ENCODE measurements at places on chromosomes 4 and X.

DNA sequence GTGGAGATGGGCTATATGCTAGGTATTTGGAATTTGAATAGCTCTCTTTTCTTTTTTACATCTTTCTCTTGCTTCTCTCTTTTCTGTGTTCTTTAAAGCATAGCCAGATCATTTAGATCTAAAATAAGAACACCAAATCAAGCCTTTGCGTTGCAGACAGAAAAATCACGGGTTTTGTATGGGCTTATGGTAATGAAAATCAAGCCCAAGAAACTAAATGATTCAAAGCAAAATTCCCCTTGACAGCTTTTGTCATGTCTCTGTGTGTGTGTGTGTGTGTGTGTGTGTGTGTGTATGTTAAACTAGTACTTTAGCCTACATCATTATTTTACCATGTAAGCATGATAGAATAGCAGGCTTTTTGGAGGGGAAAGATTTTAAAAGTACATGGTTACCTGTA, 1.8 kb upstream of the RASL11B start:
- DNase-seq: no peak

- no peak for DNase-seq
Measured at GRCh38 chr4:62528874-62529273, 1328.7 kb downstream of the ADGRL3 start.

DNA sequence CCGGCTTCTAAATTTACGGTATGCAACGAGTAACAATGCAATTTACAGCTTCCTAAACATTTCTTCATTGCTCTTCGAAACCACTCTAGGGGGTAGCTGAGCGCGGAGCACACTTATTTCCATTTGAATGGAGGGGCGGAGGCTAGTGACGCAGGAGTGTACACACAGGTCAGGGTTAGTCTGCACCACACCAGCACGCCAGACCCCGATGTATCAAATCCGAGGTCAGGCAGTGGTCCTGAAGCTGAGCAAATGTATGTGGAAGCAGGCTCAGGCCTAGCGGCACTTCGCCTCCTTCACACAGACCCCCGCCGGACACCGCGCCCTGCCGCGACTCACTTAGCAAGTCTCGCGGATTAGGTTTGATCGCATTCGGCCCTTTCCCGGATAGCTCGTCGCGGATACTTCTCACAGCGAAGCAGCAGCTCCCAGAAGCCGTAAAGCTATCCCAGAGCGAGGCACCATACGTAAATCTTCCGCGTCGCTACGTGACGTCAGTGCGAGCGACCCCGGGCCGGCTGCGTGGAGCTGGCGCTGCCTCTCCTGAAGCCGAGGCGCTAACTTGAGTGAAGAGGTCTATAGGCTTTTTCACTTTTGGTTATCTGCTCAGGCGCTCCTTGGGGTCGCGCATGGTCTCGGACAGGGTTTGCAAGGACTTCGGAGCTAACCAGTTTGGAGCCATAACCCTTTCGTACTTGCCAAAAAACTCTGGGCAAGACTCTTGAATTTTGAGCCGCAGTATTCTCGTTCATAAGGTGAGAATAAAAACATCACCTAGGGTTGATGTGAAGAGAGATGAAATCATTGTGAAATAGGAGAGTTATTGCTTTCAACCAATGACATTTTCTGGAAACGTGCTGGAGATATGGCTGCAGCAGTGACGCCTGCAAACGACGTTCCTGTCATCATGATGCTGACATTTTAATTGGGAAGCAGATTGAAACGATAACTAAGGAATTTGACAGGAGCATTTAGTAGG, at the start of gene AASDH:
Gene AASDH, minus strand, starts transcription at position 469 of the 979 bp plus-strand sequence. CDS start 3,192 bp downstream, outside the sequence.
- DNase-seq: peak; percentile 92

DNA sequence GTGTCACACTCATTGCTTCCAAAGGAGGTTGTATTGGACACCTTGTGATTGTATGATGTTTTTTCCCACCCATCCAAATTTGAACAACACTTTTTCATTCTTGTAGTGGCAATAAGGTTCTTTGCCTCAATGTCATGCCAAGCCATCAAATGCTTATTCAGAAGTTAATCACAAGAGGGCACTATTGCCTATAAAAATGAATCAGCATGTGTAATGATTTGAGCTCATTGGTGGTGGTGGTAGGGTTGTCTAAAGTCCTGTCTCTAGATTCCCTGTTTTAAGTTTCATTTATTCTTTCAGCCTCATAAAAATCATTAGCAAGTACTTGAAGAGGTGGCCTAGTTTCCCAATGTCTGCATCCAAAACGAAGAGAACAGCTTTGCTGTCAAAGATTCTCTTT, 37.0 kb downstream of the IRS4 start:
- peak; percentile 75 for DNase-seq

- DNase-seq: no peak
Measured at GRCh38 chr4:4330794-4331193, 40.7 kb downstream of the ZBTB49 start.

- no peak for DNase-seq
Measured at GRCh38 chr4:176383273-176384077, 63.7 kb downstream of the SPCS3 start.

GRCh38 chr4:95929448-95930064, 89.7 kb downstream of the PDHA2 start:
- DNase-seq: no peak

- DNase-seq: no peak
Measured at GRCh38 chr4:166902941-166903340, 331.4 kb downstream of the SPOCK3 start.

DNA sequence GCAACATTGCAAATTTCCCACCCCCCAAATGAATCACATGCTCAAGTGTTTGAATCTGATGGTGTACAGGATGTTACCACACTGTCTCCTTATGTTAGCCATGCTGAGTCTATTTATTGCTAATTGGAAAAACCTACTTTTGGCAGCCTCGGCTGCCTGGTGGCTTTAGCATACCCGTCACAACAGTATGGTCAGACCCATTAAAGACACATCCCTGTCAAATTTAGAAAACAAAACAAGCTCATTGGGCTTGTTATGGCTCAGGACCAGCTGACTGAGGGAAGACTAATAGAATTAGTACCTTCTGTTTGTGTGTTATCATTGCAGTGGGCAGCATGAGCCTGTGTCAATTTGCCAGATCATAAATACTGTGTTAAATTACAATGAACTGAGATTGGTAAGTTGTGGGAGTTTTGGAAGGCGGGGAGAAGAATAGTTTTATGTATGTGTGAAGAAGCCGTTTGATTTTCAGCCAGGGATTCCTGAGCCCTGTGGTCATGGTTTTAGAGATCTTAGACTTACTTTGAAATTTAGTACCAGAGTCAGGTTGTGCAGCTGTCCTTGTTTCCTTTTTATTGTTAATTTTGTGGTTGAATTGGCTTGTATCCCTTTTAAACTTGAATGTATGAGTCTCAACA, 66.8 kb downstream of the POLA1 start:
- DNase-seq: no peak

- no peak for DNase-seq
Measured at GRCh38 chrX:446245-446644, 59.5 kb upstream of the PPP2R3B start.

GRCh38 chr4:94371290-94371689, 28.7 kb upstream of the HPGDS start:
- no peak for DNase-seq

DNA sequence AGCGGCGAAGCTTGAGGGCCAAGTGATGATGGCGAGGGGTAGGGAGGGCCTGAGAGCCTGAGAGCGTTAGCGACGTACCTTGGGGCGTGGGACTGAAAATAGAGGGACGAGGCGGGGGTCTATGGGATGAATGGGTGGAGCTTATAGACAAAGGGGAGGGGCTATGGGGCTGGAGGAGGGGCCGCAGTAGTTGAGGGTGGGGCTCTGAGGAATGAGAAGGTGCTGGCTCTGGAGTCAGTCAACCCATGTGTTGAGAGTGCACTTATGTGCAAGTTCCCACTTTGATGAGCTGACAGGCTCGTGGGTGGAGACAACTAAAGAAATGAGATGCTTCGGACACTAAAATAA, 488 bp downstream of the TBC1D25 start:
- peak; percentile 55 for DNase-seq

- DNase-seq: no peak
Measured at GRCh38 chrX:22126327-22126726, 94.2 kb downstream of the PHEX start.

DNA sequence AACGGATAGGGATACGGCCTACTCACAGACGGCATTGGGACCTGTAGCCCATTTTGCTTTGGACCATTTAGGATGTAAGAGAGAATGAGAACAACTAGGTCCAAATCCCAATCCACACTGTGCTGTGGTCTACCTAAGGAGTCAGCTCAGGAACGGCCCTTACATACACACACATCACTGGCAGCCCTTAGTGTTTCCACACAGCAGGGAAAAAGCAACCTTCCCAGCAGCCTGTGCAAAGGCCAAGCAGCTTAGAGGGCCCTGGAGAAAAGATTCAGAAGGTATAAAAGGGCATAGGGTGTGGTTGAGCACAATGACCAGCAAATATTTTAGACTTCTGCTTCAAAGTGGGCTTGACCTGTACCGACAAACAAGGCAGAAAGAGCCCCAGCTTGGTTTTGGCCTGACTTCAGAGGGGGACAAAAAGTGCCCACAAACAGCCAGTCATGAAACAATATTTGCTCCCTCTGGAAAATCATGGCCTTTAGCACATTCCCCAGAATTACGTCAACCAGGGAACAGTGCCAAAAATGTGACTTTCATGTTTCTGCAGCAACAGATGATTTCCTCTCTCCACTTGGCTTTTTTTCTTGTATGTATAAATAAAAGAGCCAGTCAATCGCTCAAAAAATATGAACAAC, 359.5 kb upstream of the FGF16 start:
- DNase-seq: peak; percentile 2

GRCh38 chrX:138692591-138692990, 18.9 kb downstream of the FGF13 start:
- no peak for DNase-seq

DNA sequence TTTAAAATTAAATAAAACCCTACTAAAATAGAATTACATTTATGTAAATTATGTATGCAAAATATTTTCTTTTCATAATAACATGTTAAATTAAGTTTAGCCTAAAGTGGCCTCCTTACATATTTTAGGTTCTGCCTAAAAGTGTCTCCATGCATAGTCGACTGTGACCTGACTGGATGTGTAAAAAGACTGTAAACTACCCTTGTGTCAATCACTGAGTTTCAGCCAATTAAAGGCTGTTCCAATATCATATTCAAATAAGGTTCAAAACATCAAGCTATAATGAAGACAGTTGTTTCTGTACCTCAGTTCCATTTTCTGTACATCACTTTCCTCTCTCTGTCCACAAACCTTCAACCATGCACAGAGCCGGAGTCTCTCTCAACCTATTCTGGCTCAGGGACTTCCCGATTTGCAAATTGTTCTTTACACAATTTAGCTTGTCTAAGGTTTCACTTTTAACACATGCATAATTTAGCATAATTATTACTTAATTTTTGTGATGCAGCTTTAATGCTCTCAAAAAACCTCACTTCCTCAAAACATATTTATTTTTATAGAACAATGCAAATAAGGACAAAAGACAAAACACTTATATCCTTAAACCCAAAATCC, 60.1 kb downstream of the SH3RF1 start:
- DNase-seq: no peak

DNA sequence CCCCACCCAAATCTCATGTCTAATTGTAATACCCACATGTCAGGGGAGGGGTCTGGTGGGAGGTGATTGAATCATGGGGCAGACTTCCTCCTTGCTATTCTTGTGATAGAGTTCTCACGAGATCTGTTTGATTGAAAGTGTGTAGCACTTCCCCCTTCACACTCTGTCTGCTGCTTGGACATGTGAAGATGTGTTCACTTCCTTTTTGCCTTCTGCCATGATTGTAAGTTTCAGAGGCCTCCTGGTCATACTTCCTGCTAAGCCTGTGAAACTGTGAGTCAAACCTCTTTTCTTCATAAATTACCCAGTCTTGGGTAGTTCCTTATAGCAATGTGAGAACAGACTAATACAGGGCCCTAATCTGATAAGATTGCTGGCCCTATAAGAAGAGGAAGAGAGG, 1514.8 kb downstream of the RPA4 start:
- DNase-seq: no peak

- DNase-seq: peak; percentile 33
Measured at GRCh38 chr4:84145176-84145575, 353.9 kb downstream of the NKX6-1 start.

DNA sequence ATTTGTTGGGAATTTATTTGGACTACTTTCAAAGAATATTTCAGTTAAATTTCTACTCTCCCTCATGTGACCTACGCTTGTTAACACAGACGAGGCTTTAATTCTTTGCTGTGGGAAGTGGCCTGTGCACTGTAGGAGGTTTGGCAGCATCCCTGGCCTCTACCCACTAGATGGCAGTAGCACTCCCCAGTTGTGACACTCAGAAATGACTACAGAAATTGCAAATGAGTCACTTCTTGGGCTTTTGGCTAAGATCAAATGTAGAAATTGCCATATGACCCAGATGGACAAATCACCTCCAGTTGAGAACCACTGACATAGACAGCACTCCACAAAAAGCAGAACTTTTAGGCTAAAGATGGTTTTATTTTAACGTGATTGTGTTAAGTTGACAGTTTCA, 22.1 kb downstream of the PIR start:
- DNase-seq: peak; percentile 84

DNA sequence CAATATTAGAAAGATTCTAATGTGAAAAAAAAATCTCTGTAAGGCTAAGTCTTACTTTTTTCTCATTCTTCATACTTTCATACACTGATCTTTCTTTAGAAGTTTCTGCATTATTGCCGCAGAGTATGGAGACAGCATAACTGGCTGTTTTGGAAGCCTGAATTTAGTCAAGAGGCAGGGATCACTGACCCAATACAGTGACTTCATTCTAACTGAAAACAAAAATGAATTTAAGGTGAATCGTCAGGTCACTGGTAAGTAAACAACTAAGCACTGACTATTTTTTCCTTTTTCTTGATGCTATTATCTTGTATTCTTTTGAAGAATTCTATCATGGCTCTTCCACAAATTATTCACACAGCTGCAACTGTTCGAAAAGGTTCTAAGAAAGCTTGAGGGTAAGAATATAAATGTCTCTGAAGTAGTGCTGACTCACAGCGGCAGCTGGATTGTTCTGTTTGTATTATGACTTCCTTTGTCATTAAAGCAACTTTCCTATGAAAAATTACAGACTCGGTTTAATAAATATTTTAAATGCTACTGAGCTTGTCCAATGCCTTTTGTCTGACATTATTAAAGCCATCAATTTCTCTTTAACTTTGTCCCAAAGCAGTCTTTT, 609.3 kb downstream of the FSTL5 start:
- DNase-seq: peak; percentile 47

GRCh38 chr4:17315459-17315858, 196.4 kb downstream of the QDPR start:
- no peak for DNase-seq

GRCh38 chr4:40587826-40588225, 41.8 kb downstream of the RBM47 start:
- DNase-seq: no peak
